Calu3 (cell line): ENCODE measurements at places on chromosomes 3 and 15. TPM values are rescaled to one million over a fixed set of nuclear protein-coding genes. Genes with fewer than 3 reads are reported as not detected.

GRCh38 chr3:171327441-171328174 lies 132.6 kb downstream of the TNIK start:
- H3K27me3 ChIP-seq, result no peaks in the 10 kb centered on the region
- H3K27ac ChIP-seq, result no peak overlapping the region
- H3K36me3 ChIP-seq, result no peaks in the 10 kb centered on the region
- no peak overlapping the region for H3K4me3 ChIP-seq
- DNase-seq, result no peak
- H3K4me1 ChIP-seq, result peaks cover 12% of the 10 kb centered on the region

LRRIQ4 gene
- 0.27 TPM in 1 of 2 replicates, not detected in the other for total RNA-seq

- no peaks in the 10 kb centered on the region for H3K4me1 ChIP-seq
- no peak for DNase-seq
- no peaks in the 10 kb centered on the region for H3K27me3 ChIP-seq
These were observed 35.4 kb downstream of the CP start for GRCh38 chr3:149186219-149186618.

GABRR3 gene
- not detected in 2 replicates for total RNA-seq

- H3K27ac ChIP-seq, result no peak overlapping the region
- peaks cover 53% of the 10 kb centered on the region for H3K36me3 ChIP-seq
- peaks cover 35% of the 10 kb centered on the region for H3K4me1 ChIP-seq
These were observed 11.2 kb downstream of the DCBLD2 start for GRCh38 chr3:98890181-98890835.

GRCh38 chr15:29925227-29926082 lies 103.2 kb upstream of the TJP1 start:
- no peaks in the 10 kb centered on the region for H3K36me3 ChIP-seq
- H3K27me3 ChIP-seq, result no peaks in the 10 kb centered on the region
- H3K4me3 ChIP-seq, result no peak overlapping the region
- H3K4me1 ChIP-seq, result peaks cover 8% of the 10 kb centered on the region
- H3K27ac ChIP-seq, result peak overlapping the region; percentile 53

KLHDC8B gene
- 5.4 and 7.1 TPM in 2 replicates for total RNA-seq

DNA sequence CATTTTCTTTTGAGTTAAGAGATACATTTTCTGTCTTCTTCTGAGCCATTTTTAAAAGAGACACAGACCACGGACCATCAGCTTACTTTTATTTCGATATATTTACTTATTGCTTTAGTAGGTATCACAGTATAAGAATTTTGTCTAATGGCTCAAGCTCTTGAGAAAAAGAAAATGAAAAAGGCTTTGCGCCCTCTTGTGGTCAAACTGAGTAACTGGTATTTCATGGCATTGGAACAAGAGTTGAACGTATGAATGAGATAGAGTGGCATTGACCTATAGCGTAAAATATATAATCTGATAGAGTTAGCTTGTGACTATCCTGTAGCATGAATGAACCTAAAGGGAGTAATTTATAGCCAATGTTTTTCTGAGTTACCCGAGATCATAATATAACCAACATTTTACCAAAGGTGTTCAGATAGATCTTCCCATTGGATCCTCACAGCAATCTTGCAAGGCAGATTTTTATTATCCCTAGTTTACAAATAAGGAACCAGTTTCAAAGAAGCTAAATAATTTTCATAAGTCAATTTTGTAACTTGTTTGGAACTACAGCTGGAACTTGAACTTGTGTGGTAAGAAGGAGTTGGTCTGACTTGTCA lies 154.6 kb downstream of the POLR2M start:
- H3K27ac ChIP-seq, result no peak overlapping the region
- H3K4me1 ChIP-seq, result peaks cover 5% of the 10 kb centered on the region
- H3K4me3 ChIP-seq, result no peak overlapping the region
- DNase-seq, result peak; percentile 61

GRCh38 chr15:26838742-26839460 lies 28.0 kb upstream of the GABRA5 start:
- no peak for DNase-seq
- no peak overlapping the region for H3K4me3 ChIP-seq
- no peak overlapping the region for H3K27ac ChIP-seq
- H3K4me1 ChIP-seq, result no peaks in the 10 kb centered on the region
- H3K36me3 ChIP-seq, result no peaks in the 10 kb centered on the region

- no peak overlapping the region for H3K27ac ChIP-seq
- H3K27me3 ChIP-seq, result peaks cover 32% of the 10 kb centered on the region
- no peaks in the 10 kb centered on the region for H3K4me1 ChIP-seq
- H3K36me3 ChIP-seq, result no peaks in the 10 kb centered on the region
These were observed 36.5 kb upstream of the ARNT2 start for GRCh38 chr15:80367661-80368060.

GRCh38 chr3:66037330-66037985 lies 1.3 kb downstream of the MAGI1 start:
- peak overlapping the region; percentile 42 for H3K27ac ChIP-seq
- peaks cover 28% of the 10 kb centered on the region for H3K4me1 ChIP-seq
- peak; percentile 73 for DNase-seq

ITIH4 gene
- total RNA-seq, result 1.6 and 3.0 TPM in 2 replicates

GRCh38 chr3:45199837-45200648 lies 26.0 kb downstream of the TMEM158 start:
- peaks cover 23% of the 10 kb centered on the region for H3K4me1 ChIP-seq
- peak; percentile 62 for DNase-seq
- peak overlapping the region; percentile 43 for H3K27ac ChIP-seq

DNA sequence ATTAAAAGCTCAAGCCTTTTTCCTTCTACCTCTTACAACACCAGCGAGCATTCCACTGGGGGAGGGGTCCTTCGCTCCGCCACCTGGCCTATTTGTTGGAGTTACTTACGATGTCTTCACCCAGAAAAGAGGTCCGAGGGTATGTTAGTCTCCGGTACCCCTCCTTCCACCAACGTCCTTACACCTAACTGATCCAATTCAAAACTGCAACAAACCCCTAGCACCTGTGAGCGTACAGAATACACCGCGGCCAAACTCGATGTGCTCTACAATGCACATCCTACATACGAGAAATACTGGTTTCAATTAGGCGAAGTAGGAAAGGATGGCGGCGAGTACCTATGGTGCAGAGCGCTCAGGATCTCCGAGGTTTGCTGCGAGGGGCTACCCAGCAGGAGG lies 944 bp downstream of the SLITRK3 start:
- no peak overlapping the region for H3K27ac ChIP-seq
- peak overlapping the region; percentile 82 for H3K4me3 ChIP-seq
- DNase-seq, result no peak
- peaks cover 37% of the 10 kb centered on the region for H3K27me3 ChIP-seq
- H3K36me3 ChIP-seq, result peaks cover 17% of the 10 kb centered on the region

MGLL gene
- total RNA-seq, result 42.4 and 55.2 TPM in 2 replicates

- H3K36me3 ChIP-seq, result peaks cover 6% of the 10 kb centered on the region
- H3K4me3 ChIP-seq, result no peak overlapping the region
- no peak overlapping the region for H3K27ac ChIP-seq
- DNase-seq, result no peak
- no peaks in the 10 kb centered on the region for H3K4me1 ChIP-seq
- H3K27me3 ChIP-seq, result peaks cover 30% of the 10 kb centered on the region
These were observed 50.2 kb upstream of the CCR4 start for GRCh38 chr3:32901005-32901932.

DNA sequence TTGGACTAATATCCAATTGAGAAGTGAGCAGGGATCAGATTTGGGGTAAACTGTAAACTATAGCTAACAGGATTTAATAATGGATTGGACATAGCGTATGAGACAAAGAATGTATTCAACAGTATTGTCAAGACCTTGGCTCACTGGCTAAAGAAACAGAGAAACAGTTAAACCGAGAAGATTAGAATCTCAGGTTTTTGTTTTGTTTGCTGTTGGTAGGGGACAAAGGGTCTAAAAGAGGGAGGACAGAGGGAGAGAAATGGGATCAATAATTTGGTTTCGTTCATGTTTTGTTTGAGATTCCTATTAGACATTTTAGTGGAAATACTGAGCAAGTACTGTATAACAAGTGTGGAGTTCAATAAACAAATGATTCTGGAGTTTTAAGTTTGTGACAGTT lies 28.6 kb downstream of the CLDN1 start:
- H3K36me3 ChIP-seq, result peaks cover 6% of the 10 kb centered on the region
- H3K4me1 ChIP-seq, result no peaks in the 10 kb centered on the region
- H3K27ac ChIP-seq, result no peak overlapping the region
- H3K4me3 ChIP-seq, result no peak overlapping the region
- H3K27me3 ChIP-seq, result no peaks in the 10 kb centered on the region
- DNase-seq, result no peak

GRCh38 chr3:38576526-38577370 lies 72.7 kb downstream of the SCN5A start:
- H3K27me3 ChIP-seq, result peaks cover 43% of the 10 kb centered on the region
- H3K27ac ChIP-seq, result no peak overlapping the region
- DNase-seq, result no peak
- H3K4me1 ChIP-seq, result no peaks in the 10 kb centered on the region
- H3K36me3 ChIP-seq, result no peaks in the 10 kb centered on the region

GRCh38 chr15:34808016-34808415 lies 12.7 kb upstream of the ACTC1 start:
- H3K27ac ChIP-seq, result no peak overlapping the region
- H3K4me3 ChIP-seq, result no peak overlapping the region
- no peak for DNase-seq
- H3K4me1 ChIP-seq, result no peaks in the 10 kb centered on the region

GRCh38 chr15:49421991-49422390 lies 1.1 kb upstream of the FGF7 start:
- peak; percentile 55 for DNase-seq
- H3K27ac ChIP-seq, result peak overlapping the region; percentile 7
- H3K27me3 ChIP-seq, result no peaks in the 10 kb centered on the region

DNA sequence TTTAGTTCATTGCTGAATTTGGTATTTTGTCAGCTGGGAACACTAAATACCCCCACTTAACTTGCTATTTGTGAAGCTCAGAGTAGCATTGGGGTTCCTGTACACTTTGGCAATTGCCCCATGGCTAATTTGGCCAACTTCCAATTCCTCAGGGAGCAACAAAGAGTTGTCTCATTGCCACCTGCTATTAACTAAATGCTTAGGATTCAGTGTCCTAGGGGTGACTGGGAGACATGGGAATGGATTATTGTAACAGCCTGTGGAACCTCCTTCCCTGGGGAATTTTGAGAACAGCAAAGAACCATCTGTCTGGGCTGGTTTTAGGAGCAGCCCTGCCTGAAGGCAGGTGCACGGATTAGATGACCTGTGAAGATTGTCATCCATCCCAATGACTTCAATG lies 437.4 kb upstream of the TPRG1 start:
- H3K4me1 ChIP-seq, result peaks cover 6% of the 10 kb centered on the region
- H3K36me3 ChIP-seq, result no peaks in the 10 kb centered on the region

CCDC80 gene
- total RNA-seq, result 0.39 and 1.1 TPM in 2 replicates

DNA sequence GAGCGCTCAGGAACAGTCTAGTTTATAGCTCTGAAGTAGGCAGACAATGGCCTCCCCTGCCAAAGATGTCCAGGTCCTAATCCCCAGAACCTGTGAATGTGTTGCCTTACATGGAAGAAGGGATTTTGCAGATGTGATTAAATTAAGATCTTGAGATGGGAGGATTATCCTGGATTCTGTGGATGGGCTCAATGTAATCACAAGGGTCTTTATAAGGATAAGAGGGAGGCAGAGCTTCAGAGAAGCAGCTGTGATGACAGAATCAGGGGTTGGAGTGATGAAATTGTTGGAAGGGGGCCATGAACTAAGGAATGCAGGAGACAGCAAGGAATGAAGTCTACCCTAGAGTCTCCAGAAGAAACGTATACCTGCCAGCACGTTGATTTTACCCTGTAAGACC lies 14.0 kb upstream of the GK5 start:
- H3K27me3 ChIP-seq, result no peaks in the 10 kb centered on the region
- H3K4me3 ChIP-seq, result no peak overlapping the region
- no peaks in the 10 kb centered on the region for H3K4me1 ChIP-seq
- no peak overlapping the region for H3K27ac ChIP-seq
- no peak for DNase-seq
- H3K36me3 ChIP-seq, result no peaks in the 10 kb centered on the region

GRCh38 chr15:41561104-41561776 lies 2.2 kb downstream of the TYRO3 start:
- no peak for DNase-seq
- H3K27me3 ChIP-seq, result peaks cover 2% of the 10 kb centered on the region
- no peak overlapping the region for H3K27ac ChIP-seq
- H3K4me3 ChIP-seq, result no peak overlapping the region

- H3K4me1 ChIP-seq, result no peaks in the 10 kb centered on the region
- no peak for DNase-seq
- H3K27me3 ChIP-seq, result peaks cover 28% of the 10 kb centered on the region
- no peak overlapping the region for H3K4me3 ChIP-seq
These were observed 40.7 kb upstream of the SCN5A start for GRCh38 chr3:38690185-38690584.
